SHP77 treated with DMSO at 0.1 percent for 48 hours (cell line): ENCODE measurements at places on chromosomes 2 and 18.

DNA sequence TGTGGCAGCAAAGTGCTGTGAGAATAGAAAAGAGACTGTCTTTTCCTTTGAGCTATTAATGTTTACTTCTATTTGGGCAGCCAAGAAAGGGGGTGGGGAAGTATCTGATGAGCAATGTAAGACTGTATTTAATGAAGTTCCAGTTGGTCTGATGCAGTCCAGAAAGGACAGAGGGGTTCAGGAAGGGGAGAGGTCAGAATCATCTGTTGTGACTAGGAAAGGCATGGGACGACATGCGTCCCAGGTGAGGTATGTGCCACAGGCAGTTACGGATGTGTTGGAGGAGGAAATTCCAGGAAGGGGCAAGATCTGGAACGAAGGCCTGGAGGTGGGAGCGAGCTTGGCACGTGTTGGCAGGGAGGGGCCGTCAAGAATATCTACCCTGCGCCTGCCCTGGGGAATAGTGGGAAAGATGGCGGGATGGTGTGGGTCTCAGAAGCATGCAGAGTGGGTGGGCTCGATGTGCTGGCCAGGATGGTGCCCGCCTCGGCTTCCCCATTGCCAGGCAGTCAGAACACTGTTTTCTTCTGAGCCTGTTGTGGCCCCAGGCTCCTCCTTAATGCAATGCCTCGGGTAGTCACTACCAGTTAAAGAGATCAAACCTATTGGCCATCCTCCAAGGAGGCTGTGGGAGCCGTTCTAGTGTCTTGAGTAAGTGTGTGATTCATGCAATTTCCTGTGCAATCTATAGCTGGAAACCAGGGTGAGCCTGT, 57.8 kb upstream of the TXNDC2 start:
- DNase-seq = no peak

DNA sequence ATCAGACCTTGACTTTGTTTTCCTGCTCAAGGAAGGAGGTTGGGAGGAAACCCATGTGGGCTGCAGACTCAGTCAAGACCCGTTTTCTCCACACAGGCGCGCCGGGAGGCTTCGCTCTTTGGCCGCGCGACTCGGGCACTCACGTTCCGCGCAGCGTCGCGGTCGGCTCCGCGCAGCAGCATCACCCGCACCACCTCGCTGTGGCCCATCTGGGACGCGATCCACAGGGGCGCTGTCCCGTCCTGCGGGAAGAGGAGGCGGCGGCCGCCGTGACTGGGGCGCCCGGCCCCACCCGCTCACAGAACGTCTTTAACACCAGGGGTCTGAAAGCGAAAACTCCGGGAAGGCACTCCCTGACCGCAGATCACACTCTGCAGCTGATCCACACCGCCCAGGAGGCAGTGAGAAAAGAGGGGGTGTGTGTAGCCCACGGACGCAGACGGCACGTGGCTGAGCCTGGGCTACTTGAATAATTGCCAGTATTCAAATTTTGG, 33.1 kb upstream of the NPC1 start:
- no peak for DNase-seq

DNA sequence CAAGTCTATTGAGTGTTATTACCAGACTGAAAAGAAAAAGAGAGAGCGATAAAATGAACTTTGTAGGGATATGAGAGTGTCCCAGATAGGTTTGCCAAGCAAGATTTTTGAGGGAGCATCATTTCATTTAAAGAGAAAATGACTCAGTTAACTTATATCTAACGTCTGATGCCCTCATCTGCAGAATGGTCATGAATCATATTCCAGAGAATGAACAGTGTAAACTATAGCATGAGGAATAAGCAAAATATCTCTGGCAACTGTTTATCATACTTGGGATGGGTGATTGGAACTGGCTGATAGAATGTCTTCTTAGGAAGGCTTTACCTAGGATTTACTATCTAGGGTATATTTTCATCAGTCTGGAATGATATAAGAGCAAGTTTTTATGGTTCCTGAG, 289.4 kb downstream of the CMPK2 start:
- DNase-seq = no peak

DNA sequence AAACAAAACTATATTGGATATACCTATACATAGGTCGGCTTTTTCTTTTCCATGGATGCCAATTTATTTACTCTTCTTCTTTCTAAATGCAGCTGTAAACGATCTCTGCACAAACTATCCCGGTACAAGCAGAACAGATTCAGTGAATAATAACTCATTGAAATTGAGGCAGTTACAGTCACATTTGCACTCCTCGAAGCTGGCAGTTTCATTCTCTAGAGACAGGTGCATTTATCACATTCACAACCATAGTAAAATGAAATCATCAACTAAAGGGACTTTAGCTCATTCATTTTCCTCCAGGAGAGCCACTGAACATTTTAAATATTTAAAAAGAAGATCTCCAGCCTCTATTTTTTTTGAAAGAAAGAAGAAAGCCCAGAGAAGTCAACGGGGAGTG, 551.7 kb downstream of the LRP1B start:
- DNase-seq = no peak

- no peak for DNase-seq
Observed at GRCh38 chr18:52937840-52938239, 597.8 kb downstream of the DCC start.

DNA sequence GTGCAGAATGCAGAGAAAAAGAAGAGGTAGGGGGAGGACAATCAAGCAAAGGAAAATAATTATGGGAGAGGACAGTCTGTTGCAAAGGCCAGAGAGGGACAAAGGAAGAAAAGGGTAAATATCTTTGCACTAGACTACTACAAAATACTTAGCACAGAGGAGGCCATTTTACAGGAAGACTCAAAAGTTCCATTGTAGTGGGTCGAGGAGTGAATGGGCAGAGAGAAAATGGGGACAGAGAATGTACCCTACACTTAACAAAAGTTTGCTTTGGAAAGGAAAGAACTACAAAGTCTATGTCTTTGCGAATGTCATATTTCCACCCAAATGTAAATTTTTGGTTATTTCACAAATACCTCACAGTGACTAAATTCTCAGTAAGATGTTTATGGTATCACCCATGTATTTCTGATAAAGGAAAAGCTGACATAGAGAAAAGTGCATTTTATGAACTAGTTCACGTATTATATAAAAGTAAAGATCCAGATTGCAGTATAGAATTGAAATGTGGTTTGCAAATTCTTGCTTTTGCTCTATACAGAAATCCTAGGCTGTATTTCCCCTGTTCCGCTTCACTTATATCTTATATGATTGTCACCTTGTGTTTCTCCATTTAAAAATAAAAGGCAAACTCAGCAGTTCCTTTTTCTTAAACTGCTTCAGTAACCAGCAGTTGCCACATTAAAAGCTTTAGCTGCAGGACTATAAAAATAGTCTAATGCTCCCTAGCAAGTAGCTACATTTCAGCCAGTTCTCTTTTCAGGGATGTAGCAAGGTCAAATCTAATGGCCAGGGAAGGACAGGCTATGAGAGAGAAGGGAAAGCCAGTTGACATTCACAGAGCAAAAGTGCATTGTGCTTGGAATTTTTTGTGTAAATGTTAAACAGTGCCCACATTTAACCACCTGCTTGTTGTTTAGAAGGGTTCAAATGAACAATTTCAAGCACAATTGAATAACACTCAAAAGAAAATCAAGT, 79.7 kb upstream of the CYTIP start:
- no peak for DNase-seq

GRCh38 chr2:130963849-130964793, 127.4 kb downstream of the ARHGEF4 start:
- DNase-seq = no peak

DNA sequence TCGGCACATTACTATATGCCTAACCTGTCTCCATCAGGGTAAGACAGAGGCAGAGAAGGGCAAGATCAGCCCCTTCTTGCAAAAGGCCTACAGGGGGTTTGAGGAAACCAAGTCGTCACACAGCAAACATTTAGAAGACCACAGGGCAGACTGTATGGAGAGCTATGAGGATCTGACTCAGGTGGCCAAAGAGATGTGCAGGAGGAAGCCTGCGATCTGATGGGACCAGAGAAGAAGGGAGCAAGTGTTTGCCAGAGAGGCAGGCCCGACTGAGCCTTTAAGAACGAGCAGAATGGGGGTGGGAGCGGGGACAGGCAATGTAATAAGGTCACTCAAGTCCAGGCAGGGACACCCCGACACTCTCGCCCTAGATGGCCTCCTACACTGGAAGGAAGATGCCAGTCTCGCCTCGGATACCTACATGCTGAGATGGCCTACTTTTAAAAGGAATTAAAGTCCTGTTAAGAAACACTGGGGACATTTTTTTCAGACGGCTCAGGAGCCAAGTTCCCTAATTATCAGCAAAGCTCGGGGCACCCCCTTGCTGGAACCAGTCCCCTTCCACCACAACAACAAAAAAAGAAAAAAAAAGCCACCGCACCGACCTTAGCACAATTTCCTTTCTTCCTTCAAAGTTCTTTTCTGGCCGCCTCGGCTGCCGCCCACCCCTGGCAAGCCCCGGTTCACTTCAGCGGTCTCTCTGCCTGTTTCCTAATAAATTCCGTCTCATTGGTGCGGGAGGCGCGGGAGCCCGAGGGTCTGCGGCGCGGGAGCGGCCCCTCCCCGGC, 1.5 kb downstream of the SFXN5 start:
- DNase-seq = no peak
